ENCODE measurements at places on chromosomes 7 and 10. TPM values are rescaled to one million over a fixed set of nuclear protein-coding genes. Genes with fewer than 3 reads are reported as not detected.

DNA sequence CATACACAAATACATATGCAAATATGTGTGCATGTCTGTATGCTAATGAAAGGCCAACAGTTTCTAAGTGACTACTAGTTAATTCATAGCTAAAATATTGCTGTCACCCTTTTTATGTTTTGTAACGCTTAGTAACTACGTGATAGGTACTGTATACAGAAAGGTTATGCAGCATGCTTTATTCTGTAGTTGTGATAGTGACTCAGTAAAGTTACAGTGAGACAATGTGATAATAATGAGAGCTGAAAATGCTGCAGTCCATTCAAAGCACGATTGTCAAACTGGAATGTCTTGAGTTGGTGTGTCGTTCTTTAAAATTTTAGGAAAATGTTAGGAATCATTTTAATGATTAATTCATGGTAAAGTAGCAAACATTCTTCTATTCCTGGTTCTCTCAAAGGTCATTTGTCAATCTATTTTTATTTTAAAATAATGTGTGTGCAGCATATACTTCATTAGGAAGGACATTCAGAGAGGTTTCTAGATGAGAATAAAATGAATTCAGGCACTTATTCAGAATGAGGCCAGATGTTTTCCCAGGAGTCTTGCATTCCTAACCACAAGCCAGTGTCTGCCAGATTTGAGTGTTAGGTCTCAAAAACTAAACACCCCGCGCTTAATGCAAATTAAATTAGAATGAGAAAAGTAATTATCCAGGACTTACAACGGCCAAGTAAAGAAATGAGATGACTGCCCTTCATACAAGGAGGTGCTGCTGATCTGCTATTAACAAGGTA, 408.8 kb upstream of the FZD8 start:
- H3K36me3 ChIP-seq: no peaks in the 10 kb centered on the region
- H3K4me3 ChIP-seq: no peak overlapping the region
- H3K27ac ChIP-seq: no peak overlapping the region
- H3K27me3 ChIP-seq: no peaks in the 10 kb centered on the region
- no peaks in the 10 kb centered on the region for H3K4me1 ChIP-seq
- no peak for DNase-seq

Gene ZCCHC24
- total RNA-seq: 0.52 TPM

DNA sequence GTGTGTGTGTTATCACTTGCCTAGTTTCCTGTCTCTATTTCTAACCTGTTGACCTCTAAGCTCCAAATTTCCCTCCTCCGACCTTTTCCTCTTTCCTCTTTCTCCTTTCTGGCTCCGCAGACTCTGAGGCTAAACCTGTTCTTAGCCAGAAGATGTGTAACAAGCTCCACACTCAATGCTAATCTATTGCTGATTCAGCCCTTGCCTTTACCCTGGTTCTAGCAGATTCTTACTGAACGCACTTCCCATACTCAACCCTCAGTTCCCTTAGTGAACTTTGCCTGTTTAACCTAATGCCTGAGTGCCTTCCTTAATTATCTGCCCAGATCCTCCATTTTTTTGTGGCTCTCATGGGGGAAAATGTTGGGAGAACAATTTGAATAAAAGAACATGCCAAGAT, 30.0 kb upstream of the SGMS1 start:
- H3K27ac ChIP-seq: no peak overlapping the region
- H3K36me3 ChIP-seq: no peaks in the 10 kb centered on the region
- H3K4me3 ChIP-seq: no peak overlapping the region
- no peak for DNase-seq
- peaks cover 2% of the 10 kb centered on the region for H3K27me3 ChIP-seq

DNA sequence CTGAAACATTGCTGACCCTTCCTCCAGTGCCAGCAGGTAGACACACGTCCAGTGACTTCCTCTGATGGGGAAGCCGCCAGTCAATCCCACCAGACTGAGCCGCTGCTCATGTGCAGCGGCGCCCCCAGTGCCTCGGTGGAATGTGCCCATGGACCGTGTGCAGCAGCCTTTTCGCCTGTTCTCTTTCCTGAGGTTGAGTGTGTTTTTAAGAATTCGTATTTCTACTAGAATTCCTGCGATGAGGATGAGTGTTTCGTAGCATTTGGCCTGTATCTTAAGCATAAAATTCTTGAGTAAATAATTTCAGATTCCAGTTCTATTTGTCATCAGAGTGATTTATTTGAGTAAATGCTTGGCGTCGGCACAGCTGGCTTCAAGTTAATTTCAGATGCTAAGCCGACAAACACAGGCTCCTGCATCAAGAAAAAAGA, 35.4 kb downstream of the BNIP3 start:
- H3K4me1 ChIP-seq: peaks cover 2% of the 10 kb centered on the region
- no peak for DNase-seq
- H3K27me3 ChIP-seq: no peaks in the 10 kb centered on the region
- H3K27ac ChIP-seq: no peak overlapping the region

Gene NME8
- total RNA-seq: not detected

DNA sequence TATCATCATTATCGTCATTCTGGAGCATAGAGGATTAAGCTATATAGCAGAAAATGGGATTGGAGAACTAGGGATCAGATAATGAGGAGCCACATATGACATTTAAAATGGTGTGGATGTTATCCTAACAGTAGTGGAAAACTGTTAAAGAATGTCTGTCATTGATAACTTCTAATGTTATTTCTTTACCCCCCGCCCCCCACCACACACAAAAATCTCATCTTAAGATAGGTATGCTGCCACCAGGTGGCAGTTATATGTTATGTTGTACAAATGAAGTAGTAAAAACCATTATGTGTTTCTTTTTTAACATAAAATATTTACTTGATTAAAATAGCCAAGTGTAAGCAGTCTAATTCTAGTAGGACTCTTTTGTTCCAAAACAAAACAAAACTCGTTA, 13.0 kb downstream of the AKAP9 start:
- peaks cover 21% of the 10 kb centered on the region for H3K4me1 ChIP-seq
- DNase-seq: peak; percentile 10
- peaks cover 2% of the 10 kb centered on the region for H3K36me3 ChIP-seq
- H3K27me3 ChIP-seq: no peaks in the 10 kb centered on the region
- no peak overlapping the region for H3K4me3 ChIP-seq

- H3K27ac ChIP-seq: no peak overlapping the region
- H3K4me3 ChIP-seq: no peak overlapping the region
- peaks cover 1% of the 10 kb centered on the region for H3K36me3 ChIP-seq
- no peak for DNase-seq
- peaks cover 59% of the 10 kb centered on the region for H3K4me1 ChIP-seq
- H3K27me3 ChIP-seq: no peaks in the 10 kb centered on the region
Observed at GRCh38 chr7:139753081-139753692, 24.6 kb downstream of the HIPK2 start.

Gene EBF3
- not detected for total RNA-seq

DNA sequence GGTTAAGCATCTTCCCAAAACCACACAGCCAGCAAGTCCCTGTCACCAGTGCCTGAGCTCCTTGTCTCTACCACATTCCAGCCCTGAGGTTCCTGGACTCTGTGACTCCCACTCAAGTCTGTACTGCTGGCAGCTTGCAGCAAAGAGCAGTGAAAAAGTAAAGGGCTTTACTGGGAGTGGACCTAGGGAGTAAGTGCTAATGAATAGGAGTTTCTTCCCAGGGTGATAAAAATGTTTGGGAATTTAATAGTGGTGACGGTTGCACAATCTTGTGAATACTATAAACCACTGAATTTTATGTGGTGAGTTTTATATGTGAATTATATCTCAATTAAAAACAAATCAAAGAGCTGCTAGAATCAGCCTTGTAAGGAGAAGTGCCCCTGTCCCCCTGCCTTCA, 22.6 kb downstream of the HSPA12A start:
- no peak for DNase-seq
- peaks cover 30% of the 10 kb centered on the region for H3K4me1 ChIP-seq
- no peaks in the 10 kb centered on the region for H3K36me3 ChIP-seq
- no peak overlapping the region for H3K4me3 ChIP-seq
- peaks cover 64% of the 10 kb centered on the region for H3K27me3 ChIP-seq
- H3K27ac ChIP-seq: no peak overlapping the region

Gene TEX36
- total RNA-seq: not detected

Gene ENTPD1
- total RNA-seq: 0.26 TPM

Gene CHAT
- not detected for total RNA-seq

DNA sequence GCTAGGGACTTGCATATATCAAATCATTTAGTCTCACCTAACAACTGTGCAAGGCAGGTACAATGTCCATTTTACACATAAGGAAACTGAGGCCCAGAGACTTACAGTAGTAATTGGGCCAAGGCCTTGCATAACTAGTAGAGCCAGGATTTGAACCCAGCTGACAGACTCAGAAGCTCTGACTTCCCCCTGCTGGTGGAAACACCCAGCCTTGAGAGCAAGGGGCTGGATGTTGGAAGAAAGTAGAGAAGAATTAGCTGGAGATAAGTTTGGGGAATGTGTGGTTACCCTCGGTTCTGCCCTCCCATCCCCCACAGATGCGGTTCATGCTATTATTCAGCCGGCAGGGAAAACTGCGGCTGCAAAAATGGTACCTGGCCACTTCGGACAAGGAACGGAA, 2.0 kb downstream of the AP1S1 start:
- no peak overlapping the region for H3K4me3 ChIP-seq
- H3K36me3 ChIP-seq: peaks cover 13% of the 10 kb centered on the region
- H3K4me1 ChIP-seq: peaks cover 9% of the 10 kb centered on the region

DNA sequence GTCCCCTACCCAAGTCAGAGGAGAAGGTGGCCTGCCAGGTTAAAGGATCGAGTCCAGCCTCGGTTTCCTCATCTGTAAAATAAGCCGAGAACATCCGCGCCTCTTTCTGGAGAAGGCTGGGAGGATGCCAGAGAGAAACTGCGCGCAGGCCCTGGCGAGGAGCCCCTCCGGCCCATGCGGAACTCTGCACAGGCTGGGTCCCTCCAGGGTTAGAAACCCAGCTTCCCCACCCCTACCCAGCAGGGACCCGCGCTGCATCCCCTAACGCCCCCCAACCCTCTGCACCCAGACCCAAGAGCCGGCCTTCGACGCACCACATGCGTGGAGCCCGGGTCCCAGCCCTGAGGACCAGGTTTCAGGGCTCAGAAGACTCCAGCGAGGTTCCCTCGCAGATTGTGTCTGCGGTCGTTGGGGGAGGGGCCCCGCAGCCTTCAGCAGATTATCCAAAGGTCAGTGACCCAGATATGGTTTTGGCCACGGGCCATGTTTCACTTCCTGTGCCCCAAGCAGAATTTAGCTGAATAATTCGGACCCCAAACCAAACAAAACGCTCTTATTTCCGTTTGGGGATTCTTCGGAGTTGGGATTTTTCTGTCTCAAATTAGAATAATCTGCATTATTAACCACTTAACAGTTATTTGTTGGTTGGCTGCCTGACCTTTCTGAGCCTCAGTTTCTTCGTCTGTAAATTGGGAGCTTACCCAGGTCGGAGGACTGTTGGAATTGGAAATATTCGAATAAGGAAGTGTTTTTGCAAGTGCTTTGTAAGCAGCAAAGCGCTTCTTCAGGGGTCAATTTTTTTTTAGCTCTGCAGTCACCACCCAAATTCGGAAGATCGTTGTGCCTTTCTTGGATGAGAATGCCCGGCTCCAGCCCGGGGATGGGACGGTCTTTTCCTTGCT, 167.7 kb downstream of the UBE2H start:
- no peak overlapping the region for H3K4me3 ChIP-seq
- DNase-seq: no peak
- peaks cover 67% of the 10 kb centered on the region for H3K27me3 ChIP-seq
- H3K4me1 ChIP-seq: peaks cover 45% of the 10 kb centered on the region
- no peaks in the 10 kb centered on the region for H3K36me3 ChIP-seq

DNA sequence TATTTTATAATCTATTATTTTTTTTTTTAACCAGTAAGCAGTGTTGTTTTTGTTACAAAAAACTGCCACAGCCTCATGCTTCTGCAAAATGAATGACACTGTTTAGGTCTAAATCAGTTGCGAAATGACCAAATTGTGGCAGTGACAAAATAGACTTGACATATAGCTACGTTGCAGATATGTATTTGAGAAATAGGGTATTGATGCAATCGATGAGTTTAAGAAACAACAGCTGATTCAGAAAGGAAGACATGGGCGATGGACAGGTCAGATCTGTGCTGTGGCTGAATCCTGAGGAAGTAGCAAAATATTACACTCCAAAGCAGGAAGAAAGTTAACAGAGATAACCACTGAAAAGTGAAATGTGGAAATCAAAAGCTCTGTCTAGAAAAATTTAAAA, 89.0 kb upstream of the STEAP4 start:
- H3K4me3 ChIP-seq: no peak overlapping the region
- no peak for DNase-seq
- no peak overlapping the region for H3K27ac ChIP-seq
- H3K36me3 ChIP-seq: no peaks in the 10 kb centered on the region
- peaks cover 12% of the 10 kb centered on the region for H3K4me1 ChIP-seq
- H3K27me3 ChIP-seq: peaks cover 4% of the 10 kb centered on the region

- H3K27ac ChIP-seq: no peak overlapping the region
- no peaks in the 10 kb centered on the region for H3K4me1 ChIP-seq
- no peak for DNase-seq
- no peak overlapping the region for H3K4me3 ChIP-seq
- no peaks in the 10 kb centered on the region for H3K36me3 ChIP-seq
- H3K27me3 ChIP-seq: no peaks in the 10 kb centered on the region
Observed at GRCh38 chr10:7532723-7533498, 122.1 kb upstream of the SFMBT2 start.

Gene CRHR2
- not detected for total RNA-seq

DNA sequence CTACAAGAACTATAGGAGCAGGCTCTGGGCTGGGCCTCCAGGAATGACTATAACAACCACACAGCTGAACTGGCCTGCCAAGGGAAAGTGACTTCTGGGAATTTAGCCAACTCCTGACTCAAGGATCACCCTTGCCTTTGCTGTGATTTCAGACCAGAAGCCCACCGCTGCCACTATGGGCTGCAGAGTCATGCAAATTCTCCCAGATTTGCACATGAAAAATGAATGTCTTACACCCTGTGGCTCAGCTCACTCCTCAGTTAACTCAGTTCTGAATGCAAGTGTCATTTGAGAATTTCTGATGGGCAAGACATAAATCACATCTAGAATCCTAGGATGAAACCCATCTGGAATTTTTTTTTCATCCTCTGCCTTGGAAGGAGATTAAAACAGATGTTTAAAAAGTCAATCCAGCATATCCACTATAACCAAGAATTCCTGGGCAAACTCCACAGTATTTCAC, 186.5 kb upstream of the BET1 start:
- no peaks in the 10 kb centered on the region for H3K36me3 ChIP-seq
- no peaks in the 10 kb centered on the region for H3K4me1 ChIP-seq
- H3K4me3 ChIP-seq: no peak overlapping the region
- H3K27ac ChIP-seq: no peak overlapping the region
- no peak for DNase-seq
- H3K27me3 ChIP-seq: peaks cover 8% of the 10 kb centered on the region
